Stimulated activated CD4-positive, alpha-beta T cell treated with anti-CD3 and anti-CD28 coated beads, Interleukin-1b, Interleukin-23, amount 100 ng/mL, for 1 hour (primary cell): ENCODE measurements at places on chromosomes 1 and 21.
A peak's percentile ranks its signal among the peaks of the same experiment; 100 is the strongest.

- DNase-seq: peak; percentile 31
Measured at GRCh38 chr21:33362044-33362555, 37.3 kb downstream of the IFNAR1 start.

GRCh38 chr1:118210723-118211110, 25.7 kb upstream of the SPAG17 start:
- no peak for DNase-seq

DNA sequence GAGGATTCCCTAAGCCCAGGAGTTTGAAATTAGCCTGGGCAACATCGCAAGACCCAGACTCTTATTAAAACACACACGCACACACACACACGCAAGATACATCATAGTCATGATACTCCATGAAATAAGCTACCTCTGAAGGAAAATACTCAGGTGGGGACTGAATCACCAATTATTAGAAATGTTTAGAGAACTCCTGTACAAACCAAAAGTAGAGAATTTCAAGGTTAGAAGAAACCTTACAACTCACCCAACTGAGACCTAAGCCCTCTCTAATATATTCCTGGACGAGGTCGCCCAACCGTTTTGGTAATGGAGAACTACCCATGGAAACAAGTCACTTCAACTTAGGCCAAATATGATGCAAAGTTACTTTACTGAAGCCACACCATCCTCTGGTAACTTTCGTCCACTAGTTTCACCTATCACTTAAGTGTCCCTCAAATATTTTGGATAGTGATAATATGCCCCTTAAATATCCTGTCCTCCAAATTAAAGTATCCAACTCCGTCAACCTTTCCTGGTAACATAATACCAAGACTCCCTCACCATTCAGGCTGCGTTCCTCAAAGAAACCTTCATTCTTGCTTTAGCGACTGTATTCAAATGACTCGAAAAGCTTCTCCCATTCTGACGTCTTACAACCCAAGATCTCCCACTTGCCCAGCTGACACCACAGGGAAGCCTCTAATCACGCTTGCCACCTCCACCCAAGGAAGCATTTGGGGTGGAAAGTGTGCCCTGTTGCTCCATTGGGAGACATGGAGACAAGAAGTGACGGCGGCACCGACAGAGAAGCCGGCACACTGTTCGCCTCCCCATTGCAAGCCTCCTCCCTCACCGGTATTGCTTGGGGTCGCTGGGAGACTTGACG, 856 bp downstream of the NRDC start:
- no peak for DNase-seq

GRCh38 chr1:206708058-206708457, 23.4 kb downstream of the MAPKAPK2 start:
- no peak for DNase-seq

- no peak for DNase-seq
Measured at GRCh38 chr21:45050345-45050796, 24.0 kb upstream of the ADARB1 start.

- no peak for DNase-seq
Measured at GRCh38 chr21:15212206-15212605, 147.4 kb upstream of the NRIP1 start.

DNA sequence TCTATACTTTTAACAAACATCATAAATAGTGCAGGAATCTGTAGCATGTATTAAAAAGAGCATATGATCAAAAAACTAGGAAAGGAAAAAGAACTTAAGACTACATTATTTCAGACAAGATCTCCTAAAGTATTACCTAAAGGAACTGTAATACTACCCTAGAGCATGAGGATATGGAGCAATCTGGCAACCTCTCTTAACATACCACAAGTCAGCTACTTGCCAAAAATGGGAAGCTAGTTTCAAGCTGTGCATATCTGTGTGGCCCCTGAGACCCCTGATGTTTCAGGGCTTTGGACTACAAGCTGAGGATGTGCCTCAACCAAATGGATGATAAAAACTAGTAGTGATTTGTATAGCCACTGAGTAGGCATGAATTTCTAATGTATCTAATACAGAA, 525.6 kb downstream of the PTBP2 start:
- DNase-seq: no peak

GRCh38 chr1:111690306-111690617, 48.9 kb downstream of the INKA2 start:
- no peak for DNase-seq

DNA sequence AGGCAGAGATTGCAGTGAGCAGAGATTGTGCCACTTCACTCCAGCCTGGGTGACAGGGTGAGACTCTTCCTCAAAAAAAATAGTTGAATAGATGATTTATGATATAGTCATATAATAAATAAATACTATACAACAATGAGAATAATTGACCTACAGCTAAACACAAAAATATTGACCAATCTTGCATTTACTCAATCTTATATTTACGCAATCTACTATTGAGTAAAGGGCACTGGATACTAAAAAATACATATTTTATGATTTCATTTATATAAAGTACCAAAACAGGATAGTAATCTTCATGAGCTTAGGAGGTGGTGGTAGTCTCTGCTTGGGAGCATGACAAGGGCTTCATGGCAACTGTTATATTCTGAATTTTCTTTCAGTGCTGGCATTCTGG, 19.1 kb upstream of the GBP3 start:
- no peak for DNase-seq

- DNase-seq: no peak
Measured at GRCh38 chr1:181032535-181032934, 1.2 kb upstream of the MR1 start.

- no peak for DNase-seq
Measured at GRCh38 chr21:32719085-32719484, 8.7 kb downstream of the SYNJ1 start.

DNA sequence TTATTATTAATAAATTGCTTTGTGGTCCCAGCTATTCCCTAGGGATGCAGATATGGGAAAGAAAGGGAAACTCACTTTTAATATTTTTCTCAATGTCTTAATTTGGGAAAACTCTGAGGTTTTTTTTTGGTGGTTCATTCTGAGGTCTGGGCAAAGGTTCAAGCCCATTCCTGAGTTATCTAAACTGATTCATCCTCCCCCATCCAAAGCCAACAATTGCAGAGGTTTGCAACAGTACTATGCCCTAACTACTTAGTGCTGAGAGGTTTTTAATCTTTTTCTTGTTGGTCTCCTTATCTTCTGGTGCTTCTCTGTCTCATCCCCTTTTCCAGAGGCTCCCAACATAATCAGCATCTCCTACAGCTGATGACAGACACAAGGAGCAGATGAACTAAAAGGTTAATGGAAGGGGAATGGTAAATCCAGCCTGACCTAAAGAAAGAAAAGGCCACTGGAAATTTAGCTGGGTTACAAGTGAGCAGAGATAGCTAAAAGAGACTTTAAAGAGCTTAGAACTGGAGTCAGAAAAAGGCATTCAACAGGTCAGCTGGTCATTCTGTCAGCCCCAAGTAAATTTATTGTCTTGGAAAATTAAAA, 390.4 kb downstream of the TGFB2 start:
- DNase-seq: no peak

GRCh38 chr1:95850165-95850649, 616.2 kb downstream of the RWDD3 start:
- no peak for DNase-seq

DNA sequence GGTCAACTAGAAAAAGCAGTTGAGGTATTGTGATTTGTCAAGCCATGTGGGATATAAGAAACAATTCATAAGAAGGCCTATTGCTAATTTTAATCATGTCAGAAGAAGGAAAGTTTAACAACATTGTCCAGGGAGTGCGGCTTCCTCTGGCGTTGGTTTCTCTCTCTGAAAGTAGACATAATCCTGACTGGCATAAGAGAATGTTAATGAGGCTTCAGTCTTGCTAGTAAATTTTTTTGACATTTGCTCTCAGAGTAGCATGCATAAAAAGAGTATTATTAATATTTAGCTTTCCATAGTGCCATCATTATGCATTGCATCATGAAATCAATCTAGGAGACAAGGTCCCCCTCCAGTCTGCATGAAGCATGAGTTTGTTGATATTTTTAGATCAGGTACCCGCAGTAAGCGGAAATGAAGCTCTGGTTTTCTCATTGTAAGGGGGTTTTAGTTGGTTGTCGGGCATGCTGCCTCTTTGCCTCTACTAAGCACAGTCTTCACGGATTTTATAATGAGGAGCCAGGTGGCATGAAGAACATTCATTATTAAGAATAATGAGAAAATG, 12.8 kb upstream of the PRDM2 start:
- DNase-seq: no peak

- DNase-seq: no peak
Measured at GRCh38 chr1:22841860-22842281, 130.8 kb downstream of the LACTBL1 start.

GRCh38 chr21:32334980-32335531, 36.4 kb downstream of the MRAP start:
- no peak for DNase-seq

- DNase-seq: no peak
Measured at GRCh38 chr21:14952916-14953315, 111.9 kb downstream of the NRIP1 start.

DNA sequence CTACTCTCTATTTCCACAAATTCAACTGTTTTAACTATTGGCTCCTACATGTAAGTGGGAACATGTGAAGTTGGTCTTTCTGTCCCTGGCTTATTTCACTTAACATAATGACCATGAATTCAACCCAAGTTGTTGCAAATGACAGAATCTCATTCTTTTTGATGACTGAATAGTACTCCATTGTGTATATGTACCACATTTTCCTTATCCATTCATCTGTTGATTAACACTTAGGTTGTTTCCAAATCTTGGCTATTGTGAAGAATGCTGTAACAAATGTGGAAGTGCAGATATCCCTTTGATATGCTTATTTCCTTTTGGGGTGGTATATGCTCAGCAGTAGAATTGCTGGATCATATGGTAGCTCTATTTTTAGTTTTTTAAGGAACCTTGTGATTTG, 33.0 kb downstream of the GBP6 start:
- no peak for DNase-seq

DNA sequence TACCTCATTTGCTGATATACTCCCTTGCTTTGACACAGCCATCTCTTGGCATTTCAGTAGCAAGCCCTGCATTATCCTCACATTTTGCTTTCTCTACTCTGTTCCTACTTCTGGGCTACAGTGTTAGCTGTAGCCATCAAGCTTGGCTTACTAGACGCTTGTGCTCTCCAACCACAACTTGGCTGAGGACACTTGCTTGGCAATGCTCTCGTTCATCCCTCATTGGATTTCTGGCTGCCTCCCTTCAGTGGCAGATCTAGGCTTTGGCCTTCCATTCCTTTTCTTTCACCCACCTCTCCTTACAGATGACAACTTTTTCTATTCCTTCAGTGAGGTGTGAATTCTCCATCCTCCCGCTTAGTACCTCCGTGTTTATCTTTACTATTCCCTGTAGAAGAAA, 428.7 kb upstream of the LRRC7 start:
- DNase-seq: no peak

DNA sequence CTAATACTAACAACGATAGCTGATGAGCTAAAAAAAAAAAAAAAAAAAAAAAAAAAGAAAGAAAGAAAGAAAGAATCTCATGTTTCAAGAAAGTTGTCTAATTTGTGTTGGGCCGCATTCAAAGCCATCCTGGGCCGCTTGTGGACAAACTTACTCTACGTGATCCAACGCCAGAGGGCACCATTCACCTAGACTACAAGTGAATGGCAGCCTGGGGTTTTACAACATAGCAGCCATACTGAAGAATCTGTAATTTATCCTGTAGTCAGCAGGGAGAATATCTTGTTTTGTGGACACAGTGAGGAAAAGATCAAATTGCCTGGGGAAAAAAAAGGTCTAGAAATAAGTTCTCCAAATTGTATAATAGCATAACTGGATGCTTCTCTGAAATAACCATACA, 47.0 kb downstream of the CYP2J2 start:
- DNase-seq: no peak

- no peak for DNase-seq
Measured at GRCh38 chr1:61215119-61215518, 132.8 kb downstream of the NFIA start.

- DNase-seq: no peak
Measured at GRCh38 chr1:60283690-60284089, 210.1 kb upstream of the C1orf87 start.
